ENCODE measurements at places on chromosomes 6 and 20.

- no peak for DNase-seq
Measured at GRCh38 chr20:57262301-57262700, 4.1 kb downstream of the BMP7 start.

DNA sequence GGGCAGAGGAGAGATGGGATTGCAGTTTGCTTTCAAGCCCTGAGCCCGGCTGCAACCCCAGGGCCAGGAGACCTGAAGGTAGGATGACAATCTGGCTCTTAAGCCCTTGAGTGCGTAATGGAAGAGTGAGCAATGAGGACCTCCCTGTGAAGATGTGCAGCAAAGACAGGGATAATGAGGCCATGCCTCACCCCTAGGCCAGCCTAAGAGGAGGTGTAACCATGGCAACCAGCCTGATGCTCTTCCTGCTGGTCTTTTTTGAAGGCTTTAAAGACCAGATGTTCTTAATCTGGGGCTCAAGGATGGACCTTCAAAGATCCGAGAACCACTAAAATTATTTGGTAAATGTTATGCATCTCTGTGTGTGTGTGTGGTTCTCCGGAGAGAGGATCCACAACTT, 8.2 kb downstream of the ARHGAP40 start:
- DNase-seq = no peak

DNA sequence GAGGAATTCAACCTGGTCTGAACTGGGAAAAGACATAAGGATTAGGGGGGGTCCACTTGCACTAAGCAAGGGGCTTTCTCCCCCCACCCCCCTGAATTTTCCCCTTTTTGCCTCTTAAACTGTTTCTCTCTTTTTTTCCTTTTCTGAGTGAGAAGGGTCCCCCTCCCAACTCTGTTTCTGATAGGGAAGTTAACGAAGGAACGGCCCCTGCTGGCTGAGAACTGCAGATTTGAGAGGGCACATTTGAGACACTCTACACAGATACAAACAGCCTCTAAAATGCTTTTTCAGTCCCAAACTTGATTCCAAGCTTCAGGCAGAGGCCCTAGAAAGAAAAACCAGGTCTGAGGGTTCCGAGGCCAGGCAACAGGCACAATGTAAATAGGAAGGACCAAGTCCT, 91.7 kb downstream of the JARID2 start:
- no peak for DNase-seq

DNA sequence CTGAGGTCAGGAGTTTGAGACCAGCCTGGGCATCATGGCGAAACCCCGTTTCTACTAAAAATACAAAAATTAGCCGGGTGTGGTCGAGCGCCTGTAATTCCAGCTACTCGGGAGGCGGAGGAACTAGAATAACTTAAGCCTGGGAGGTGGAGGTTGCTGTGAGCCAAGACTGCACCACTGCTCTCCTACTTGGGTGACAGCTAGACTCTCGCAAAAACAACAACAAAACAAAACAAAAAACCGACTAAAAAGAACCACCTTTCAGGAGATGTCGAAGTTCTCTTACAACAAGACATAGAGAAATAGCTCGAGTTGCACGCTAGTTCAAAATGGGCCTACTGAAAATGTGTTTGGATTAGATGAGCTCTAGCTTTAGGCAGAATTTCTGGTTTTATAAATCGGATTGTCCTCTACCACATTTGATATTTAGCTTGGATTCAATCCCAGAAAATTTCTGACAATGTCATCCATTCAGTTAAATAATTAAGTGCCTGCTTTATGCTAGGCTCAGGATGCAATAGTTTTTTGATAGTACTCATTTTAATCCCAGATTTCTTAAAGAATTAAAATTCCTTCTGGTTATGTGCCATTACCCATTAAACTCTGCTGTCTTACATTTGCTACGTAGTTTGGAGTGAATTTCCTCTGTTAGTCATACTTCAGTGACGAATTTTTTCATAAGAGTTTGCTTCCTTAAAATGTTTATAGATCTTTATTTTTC, 137.5 kb upstream of the SHLD1 start:
- DNase-seq = no peak

- no peak for DNase-seq
Measured at GRCh38 chr6:47262231-47262630, 47.5 kb downstream of the TNFRSF21 start.

- DNase-seq = no peak
Measured at GRCh38 chr6:92404281-92404680, 1015.1 kb downstream of the EPHA7 start.

- no peak for DNase-seq
Measured at GRCh38 chr6:159170999-159171712, 2.0 kb downstream of the FNDC1 start.

DNA sequence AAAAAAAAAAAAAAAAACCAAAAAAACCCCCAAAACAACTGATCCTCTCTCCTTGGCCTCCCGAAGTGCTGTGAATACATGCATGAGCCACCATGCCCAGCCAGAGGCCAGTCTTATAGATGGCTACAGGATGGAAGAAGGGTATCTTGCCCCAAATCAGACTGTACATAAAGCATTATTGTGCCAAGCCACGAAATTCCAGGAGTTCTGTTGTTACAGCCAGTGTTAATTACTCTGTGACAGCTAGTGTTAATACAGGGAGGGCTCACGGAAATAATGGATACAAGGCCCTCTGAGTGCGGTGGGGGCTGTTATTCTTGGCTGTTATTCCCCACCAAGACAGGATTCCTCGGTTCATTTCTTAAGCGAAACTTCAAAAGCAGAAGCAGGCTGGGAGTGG, 1.4 kb upstream of the CLPSL2 start:
- DNase-seq = no peak

DNA sequence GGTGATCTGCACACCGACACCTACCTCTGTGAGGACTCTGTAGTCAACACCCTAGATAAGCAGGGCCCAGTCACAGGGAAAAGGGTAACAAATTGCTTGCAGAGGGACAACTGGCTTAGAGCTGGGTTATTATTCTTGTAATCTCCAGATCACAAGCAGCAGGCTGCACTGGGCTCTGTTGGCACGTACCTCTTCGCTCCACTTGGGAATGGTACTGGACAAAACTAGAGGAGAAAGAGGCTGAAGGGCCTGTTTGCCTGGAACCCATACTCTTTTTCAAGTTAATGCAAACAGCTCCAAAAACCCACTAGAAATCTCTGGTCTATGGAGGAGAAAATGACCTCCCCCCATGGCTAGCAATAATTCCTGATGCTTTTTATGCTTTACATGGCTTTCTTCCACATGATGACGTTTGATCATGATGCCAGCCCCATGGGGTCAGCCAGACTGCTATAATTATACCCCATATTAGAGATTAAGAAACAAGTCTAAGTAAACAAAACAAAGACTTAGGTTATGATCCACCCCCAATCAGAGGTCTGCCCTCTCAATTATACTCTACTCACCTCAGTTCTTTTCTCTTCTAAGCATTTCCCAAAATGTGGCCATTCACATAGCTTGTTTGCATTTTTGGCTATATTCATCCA, 190.0 kb downstream of the UNC5CL start:
- no peak for DNase-seq

GRCh38 chr6:37741757-37742400, 44.2 kb upstream of the MDGA1 start:
- peak; percentile 40 for DNase-seq

DNA sequence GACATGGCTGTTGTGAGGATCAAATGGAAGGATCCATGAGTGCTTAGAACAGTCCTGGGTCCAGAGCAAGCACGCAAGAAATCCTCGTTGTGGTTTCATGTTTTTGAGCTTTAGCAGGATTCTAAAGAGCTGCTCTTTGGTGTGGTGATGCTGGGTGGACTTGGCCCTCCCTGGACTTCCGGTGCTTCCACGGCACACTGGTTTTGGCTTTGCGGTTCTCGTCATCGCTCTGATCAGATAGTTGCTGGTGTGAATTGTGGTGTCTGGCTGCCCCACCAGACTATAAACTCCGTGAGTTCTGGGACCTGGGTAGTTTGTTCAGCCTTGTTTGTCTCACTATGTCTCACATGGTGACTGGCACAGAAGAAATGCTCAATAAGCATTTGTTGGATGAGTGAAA, 3.3 kb downstream of the HNF4A start:
- DNase-seq = no peak

DNA sequence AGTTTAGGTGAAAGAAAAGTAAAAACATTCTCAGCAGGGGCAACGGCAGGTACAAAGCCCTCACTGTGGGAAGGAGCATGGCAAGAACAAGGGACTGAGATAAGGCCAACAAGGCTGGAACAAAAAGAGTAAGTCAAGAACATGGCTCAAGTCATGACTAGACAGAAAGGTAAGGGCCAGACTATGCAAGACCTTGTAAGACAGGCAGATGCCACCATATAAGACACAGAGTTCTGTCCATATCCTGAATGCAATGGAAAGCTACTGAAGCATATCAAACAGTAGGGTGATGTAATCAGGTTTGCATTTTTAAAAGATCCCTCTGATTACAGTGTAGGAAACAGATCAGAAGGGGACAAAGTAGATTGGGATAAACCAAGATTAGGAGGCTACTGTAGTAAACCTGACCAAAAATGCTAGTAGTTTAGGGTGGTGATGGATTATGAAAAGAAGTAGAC, 5.5 kb downstream of the REV3L start:
- DNase-seq = no peak

DNA sequence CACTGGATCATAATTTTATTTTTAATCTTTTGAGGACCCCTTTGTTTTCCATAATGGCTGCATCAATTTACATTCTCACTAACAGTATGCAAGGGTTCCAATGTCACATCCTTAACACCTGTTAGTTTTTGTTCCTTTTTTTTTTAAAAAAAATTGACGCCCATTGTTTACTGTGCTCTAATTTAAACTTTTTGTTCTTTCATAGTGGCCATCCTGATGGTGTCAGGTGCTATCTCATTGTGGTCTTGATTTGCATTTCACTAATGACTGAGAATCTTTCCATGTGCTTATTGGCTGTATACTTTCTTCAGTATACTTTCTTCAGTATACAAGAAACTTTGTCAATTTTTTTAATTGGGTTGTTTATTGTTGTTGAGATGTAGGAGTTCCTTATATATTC, 347.0 kb downstream of the RNGTT start:
- DNase-seq = no peak

DNA sequence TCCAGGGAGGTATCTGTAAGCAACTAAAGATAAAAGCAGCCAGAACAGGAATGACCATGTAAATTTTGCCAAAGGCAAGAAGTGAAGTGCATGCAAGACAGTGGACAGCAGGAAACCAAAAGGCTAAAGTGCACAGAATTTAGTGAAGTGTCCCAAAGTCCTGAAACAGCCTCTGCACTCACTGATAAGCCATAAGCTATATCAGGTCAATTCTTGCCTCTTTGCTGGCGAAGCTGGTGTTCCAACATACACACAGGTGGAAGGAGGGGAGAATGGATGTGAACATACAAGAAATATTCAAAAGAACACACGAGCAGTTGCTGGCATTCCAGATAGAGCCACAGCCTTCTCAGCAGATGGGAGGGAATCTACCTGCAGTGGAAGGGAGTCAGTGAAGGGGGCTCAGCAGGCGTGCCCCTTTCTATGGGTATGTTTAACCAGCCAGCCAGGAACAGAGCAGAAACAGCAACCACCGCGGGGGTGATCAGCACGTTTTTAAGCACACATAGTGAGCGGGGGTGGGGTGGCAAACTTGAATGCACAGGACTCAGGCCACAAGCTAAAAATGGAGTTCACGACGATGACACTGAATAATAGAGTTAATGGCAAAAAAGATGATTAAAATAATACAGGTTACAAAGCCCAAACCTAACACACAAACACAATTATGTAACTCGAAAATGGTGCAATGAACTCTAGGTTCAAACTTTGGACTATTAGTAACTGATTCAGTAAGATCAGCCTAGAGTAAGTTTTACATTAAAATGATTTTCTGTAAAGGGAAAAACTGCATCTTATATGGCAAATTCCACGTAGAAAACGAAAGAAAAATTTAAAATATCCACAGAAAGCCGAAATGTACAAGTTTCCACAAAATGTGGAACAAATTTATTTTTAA, 1.2 kb downstream of the ECI2 start:
- no peak for DNase-seq

DNA sequence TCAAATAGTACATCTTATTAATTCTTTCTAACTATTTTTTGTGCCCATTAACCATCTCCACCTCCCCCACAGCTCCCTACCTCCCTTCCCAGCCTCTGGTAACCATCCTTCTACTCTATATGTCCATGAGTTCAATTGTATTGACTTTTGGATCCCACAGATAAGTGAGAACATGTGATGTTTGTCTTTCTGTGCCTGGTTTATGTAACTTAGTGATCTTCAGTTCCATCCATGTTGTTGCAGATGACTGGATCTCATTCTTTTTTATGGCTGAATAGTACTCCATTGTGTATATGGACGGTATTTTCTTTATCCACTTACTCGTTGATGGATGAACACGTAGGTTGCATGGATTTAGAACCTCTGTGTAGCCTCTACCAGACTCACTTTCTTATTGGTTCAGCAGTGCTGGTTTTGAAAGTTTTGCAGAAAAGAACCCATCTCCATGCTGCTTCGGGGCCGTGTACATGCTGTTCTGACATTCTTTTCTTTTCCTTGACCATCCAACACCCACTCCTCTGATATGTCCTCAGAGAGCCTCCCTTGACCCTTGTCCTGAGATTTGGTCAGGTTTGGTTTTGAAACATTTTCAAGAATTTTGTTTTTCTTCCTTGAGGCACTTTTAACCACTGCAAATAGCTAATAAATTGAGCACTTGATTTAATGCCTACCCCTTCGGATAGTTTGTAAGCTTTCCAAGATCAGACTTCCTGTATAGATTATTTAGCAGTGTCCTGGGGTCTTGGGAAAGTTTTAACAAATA, 231.2 kb upstream of the ZFP64 start:
- DNase-seq = no peak

- DNase-seq = no peak
Measured at GRCh38 chr20:38139977-38140753, 24.9 kb downstream of the TGM2 start.

DNA sequence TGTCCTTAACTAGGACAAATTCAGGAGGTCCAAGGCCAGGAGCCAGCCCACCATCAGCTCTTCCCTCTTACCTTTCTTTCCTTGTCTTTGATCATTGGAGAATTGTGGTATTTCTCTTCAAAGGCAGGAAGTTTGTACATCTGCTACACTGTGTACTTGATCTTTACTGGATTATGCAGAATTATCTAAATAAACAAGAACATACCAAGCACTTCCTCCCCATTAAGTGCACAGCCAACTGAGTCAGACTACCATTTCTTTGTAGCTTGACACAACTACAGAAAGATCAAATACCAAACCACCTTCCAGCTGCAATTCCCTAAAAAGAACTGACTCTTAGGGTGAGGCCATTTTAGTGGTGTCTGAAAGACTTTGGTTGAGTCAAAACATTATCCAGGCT, 195.1 kb downstream of the HDGFL1 start:
- no peak for DNase-seq

DNA sequence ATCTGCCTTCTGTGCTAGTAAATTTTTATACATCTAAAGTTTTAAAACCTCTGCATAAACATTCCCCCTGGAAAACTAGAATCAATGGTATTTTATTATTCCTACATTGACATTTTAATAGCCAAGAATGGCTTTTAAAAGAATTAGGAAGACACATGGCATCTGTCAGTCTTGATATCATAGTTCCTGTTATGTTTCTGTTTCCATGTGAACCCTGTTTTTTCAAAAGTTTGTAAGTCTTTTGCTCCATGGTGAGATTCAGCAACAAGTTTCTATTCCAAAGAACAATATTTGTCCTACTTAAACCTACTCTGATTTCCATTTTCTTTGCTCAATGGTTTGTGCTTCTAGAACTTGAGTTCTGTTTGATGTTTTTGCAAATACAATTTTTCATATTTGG, 95.2 kb downstream of the PLEKHG1 start:
- DNase-seq = no peak

Measured in NCI-H1436 (cell line).